Subcutaneous adipose tissue (tissue), 4 donors: ENCODE measurements at places on chromosomes 12 and 14. TPM values are rescaled to one million over a fixed set of nuclear protein-coding genes. Genes with fewer than 3 reads are reported as not detected.

Gene PSMD9
- 92.7 TPM for total RNA-seq

Gene CHST11
- total RNA-seq: 9.6 TPM

Gene IL31
- not detected for total RNA-seq

Gene ESR2
- 1.1 TPM for total RNA-seq

Gene KRT7
- 2.4 TPM for total RNA-seq

Gene GPD1
- 3,983 TPM for total RNA-seq

Gene VASH1
- total RNA-seq: 6.2 TPM
